ENCODE measurements at places on chromosomes 7 and 10. TPM values are rescaled to one million over a fixed set of nuclear protein-coding genes. Genes with fewer than 3 reads are reported as not detected.

The PPP1R17 gene
- under 0.01 TPM for total RNA-seq

The PRLHR gene
- total RNA-seq = not detected

The OR2A12 gene
- not detected for total RNA-seq

The ZP3 gene
- 1.9 TPM for total RNA-seq

The MYOZ1 gene
- under 0.01 TPM for total RNA-seq

Measured in bronchial smooth muscle cell (primary cell).